ENCODE measurements at places on chromosomes 5 and 9.

DNA sequence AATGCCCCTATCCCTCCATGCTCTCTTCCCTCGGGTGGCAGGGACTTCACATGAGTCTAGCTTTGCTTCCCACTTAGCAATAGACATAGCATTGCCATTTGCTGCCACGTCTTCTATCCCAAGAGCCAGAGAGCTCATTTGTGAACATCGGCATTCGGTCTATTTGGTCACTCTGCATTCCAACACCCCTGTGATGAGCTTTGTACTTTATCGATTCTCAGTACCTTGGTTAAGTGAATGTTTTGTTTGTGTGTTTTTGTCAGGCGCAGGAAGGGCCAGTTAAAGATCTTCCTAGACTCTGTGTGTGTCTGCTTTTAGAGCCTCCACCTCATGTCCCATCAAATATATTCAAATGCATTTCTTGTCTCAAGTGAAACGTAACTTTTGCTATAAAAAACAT lies 141.7 kb downstream of the TARS1 start:
- DNase-seq = no peak

GRCh38 chr9:23438299-23438907 lies 387.6 kb downstream of the ELAVL2 start:
- no peak for DNase-seq

- DNase-seq = no peak
These were observed 27.9 kb upstream of the DTWD2 start for GRCh38 chr5:119016125-119016774.

DNA sequence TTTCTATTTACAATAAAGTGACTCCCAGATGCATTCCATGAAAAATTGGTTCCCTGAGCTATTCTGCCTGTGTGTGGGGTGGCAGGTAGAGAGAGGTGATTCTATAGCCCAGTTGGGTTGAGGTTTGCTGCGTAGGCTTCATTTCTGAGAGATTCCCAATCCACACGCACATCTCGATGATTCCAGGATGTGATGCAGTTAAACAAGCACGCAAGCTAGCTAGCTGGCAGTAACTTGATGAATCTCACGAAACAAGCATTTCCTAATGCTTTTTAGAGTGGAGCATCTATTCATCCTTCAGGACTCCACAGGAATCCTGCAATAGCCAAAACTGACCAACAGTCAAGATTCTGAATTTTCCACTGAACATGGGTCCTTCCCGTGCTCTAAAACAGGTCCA lies 43.8 kb upstream of the CER1 start:
- DNase-seq = no peak

- no peak for DNase-seq
These were observed 267.0 kb upstream of the TYRP1 start for GRCh38 chr9:12425878-12426864.

DNA sequence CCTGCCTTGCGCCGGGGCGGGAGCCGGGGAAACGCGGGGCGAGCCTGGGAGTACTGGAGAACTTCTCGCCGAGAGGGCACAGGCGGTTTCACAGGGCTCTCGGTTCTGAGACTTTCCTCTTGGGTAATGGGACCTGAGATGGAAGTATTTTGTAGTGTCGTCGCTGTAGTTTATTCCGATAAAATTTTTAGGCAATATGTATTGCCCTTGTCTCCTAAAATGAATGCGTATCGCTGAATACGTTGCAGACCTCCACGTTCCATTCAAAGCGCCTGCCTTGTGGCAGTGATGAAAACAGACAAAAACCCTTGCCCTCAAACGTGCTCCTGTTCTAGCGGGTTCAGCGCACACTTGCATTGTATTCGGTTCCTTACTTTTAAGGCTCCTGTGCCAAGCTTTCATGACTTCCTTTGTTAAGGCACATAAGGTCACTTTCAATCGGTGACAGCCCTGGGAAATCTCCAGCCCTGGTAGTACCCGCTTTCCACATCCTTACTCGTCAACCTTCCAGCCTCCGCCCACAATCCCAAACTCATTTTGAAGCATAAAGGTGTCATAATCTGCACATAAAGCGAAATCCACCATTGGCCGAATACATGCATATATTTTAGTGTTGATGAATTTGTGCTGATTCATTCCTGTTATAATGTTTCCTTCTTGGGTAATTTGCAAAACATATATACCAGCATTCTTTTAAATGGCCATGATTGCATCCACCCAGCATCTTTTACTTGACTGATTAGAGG lies 694 bp downstream of the RMI1 start:
- no peak for DNase-seq

GRCh38 chr5:158234323-158235158 lies 375.6 kb upstream of the CLINT1 start:
- no peak for DNase-seq

DNA sequence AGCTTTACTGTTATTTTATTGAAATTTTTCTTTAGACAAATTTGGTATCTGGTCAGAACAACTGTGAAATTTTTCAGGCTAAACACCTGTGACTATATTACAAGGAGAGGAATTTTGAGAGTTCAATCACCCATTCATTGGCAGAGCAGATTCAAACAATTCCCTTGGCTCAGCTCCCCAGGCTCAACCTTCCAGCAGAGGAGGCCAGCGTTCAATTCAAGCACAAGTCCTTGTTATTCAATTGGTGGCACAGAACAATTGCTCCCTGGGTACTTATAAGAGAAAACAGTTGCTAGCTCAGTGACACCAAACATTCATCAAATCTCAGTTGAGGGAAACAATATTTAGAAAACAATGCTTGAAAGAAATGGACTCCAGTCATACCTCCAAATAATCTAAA lies 83.3 kb downstream of the SUSD1 start:
- DNase-seq = no peak

GRCh38 chr5:33306758-33307157 lies 134.0 kb upstream of the TARS1 start:
- no peak for DNase-seq

DNA sequence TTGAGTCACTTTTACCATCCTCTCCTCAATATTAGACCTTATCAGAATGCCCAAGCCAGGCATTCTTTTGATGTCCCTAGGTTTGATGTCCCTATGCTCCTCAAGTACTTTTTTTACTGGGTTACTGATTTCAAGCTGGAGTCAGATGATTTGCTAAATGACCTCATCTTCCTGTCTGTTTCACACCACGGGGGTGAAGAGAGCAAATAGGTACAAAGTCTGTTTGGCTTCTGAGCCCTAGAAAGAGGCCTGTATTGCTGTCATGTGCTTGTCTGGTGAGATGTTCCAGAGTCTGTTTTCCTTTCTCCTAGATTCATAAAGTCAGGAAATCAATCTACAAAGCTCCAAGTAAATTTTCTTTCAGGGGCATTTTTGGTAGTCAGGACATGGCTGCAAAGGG lies 12.7 kb upstream of the DAB2 start:
- DNase-seq = no peak

All from GM12892 (cell line).